ENCODE measurements at places on chromosomes 16 and 17.
A peak's percentile ranks its signal among the peaks of the same experiment; 100 is the strongest.

DNA sequence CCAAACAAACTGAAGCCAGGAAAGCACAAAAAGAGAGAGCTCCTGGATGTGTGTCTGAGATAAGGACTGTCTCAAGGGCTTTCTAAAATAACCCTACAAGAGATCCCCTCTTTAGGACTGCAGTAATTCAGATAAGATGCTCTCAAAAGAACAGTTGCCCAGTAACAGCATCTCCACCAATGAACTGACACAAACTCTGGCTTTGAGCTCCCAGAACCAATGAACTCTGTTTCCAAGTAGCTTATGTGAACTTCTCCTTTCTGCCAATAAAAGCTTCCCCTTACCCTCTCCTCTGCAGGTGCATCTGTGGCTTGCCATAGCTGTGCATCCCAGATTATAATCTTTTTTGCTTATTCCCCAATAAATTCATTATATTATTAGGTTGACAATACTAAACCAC is 421.5 kb downstream of the SLC39A11 start:
- DNase-seq, result peak; percentile 20

DNA sequence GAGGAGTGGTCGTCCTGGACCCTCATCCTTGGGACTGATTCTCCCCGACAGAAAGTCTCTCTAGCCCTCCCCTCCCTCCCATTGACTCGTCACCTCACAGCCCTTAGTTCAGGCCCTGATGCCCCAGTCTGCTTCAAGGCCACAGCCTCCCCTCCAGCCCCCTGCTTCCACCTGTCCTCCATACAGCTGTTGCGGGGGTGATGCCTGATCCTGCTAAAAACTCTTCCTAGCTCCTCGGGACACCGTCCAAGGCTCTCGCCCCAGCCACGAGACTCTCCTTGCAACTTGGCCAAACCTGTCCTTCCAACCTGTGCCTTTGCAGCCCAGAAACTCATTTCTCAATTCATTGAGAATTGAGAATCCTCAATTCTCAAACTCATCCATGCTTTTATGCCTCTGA is 6.8 kb downstream of the STAC2 start:
- no peak for DNase-seq

GRCh38 chr17:34182036-34182803 is 72.9 kb upstream of the CCL2 start:
- no peak for DNase-seq

- DNase-seq, result no peak
Measured at GRCh38 chr17:47687748-47688147, 6.2 kb upstream of the TBKBP1 start.

GRCh38 chr16:52165961-52166360 is 381.0 kb downstream of the TOX3 start:
- DNase-seq, result no peak

DNA sequence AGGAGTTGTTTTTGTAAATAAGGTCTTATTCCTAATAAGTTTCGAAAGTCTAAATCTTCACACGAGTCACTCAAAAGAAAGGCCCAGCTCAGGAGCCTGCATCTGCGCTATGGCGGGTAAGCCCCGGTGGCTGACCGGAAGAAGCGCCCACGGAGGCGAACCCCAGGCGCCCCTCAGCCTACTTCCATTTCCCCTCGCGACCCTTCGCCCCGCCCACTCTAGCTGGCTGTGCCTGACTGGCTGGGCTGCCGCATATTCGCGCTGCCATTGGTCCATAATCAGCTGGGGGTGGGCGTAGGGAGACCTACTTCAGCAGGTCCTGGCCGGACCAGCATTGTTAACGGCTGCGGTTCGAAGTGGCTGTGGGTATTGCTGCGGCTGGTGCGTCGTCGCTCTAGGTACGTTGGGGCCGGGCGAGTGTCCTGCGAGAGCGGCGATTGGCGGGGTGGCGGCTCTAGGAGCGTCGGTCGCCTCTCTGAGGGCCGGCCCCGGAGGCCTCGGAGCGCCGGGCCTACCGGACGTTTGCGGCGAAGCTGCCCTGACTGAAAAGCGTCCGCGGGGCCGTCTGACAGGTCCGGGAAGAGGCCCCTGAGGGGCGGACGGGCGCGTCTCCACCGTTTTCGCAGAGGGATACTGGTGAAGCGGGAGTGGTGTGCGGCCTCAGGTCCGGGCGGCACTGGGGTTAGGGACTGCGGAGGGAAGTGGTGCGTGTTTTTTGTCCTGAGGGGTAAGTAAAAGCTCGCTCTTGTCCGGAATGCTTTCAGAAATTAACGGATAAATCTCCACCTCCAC is at the start of gene ATF7IP2:
ATF7IP2 (plus strand) TSS at position 337 of the 792 bp plus-strand sequence. CDS start 44,560 bp downstream, outside the sequence.
- DNase-seq, result peak; percentile 94

- no peak for DNase-seq
Measured at GRCh38 chr17:38429476-38430100, 1.3 kb downstream of the ARHGAP23 start.

- peak; percentile 78 for DNase-seq
Measured at GRCh38 chr17:78342449-78343186, 17.3 kb downstream of the SOCS3 start.

GRCh38 chr17:81059026-81059425 is 24.1 kb downstream of the BAIAP2 start:
- no peak for DNase-seq

DNA sequence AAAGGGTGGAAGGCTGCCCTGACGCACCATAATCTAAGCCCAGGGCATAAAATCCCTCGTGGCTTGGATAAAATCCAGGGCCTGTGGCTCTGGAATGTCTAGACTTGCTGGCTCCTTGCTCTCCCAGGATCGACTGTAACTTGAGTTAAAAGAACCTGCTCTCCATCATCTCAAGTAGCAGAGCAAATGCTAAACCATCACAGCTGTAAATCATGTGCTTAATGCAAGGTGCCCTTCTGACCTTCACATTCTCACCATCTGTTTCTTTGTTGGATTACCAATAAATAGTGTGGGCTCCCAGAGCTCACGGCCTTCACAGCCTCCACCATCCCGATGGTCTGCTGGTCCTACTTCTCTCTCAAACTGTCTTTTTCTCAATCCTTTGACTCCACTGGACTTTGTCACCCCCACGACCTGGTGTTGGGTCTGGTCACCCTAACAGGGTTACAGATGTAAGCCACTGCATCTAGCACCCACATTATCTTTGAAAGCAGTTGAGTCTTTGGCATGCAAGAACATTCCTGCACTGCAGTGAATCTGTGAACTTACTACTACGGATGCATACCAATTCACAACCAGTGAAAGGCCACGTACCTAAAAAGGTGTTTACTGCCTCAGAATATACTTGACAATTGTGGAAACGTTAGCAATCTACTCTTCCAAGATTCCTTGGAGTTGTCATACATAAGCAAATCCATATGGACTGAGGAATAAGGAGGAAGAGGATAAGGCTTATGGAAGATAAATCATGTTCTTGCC is 15.3 kb downstream of the RSL1D1 start:
- no peak for DNase-seq
